ENCODE measurements at places on chromosomes 16 and 17. TPM values are rescaled to one million over a fixed set of nuclear protein-coding genes. Genes with fewer than 3 reads are reported as not detected.
A peak's percentile ranks its signal among the peaks of the same experiment; 100 is the strongest.

GRCh38 chr16:21186326-21186691 is 25.1 kb downstream of the ZP2 start:
- no peak for DNase-seq

DNA sequence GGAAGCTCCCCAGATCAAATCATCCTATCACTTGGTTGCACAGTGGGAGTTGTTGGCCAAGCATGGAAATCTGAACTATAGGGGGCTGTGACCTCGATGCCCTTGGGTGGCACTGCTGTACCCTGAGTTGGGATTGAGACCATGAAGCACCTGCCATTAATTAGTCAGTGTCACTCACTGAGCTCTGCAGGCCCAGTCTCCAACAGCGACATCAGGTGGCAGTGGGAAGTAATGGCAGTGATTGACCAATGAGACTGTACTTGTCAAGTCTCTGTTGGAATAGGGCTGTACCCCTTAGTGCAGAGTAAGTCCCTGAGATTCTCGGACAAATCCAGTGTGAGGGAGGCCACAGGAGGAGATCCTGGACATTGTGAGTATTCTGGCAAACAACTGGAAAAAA is 118.0 kb upstream of the RPL38 start:
- DNase-seq = no peak

DNA sequence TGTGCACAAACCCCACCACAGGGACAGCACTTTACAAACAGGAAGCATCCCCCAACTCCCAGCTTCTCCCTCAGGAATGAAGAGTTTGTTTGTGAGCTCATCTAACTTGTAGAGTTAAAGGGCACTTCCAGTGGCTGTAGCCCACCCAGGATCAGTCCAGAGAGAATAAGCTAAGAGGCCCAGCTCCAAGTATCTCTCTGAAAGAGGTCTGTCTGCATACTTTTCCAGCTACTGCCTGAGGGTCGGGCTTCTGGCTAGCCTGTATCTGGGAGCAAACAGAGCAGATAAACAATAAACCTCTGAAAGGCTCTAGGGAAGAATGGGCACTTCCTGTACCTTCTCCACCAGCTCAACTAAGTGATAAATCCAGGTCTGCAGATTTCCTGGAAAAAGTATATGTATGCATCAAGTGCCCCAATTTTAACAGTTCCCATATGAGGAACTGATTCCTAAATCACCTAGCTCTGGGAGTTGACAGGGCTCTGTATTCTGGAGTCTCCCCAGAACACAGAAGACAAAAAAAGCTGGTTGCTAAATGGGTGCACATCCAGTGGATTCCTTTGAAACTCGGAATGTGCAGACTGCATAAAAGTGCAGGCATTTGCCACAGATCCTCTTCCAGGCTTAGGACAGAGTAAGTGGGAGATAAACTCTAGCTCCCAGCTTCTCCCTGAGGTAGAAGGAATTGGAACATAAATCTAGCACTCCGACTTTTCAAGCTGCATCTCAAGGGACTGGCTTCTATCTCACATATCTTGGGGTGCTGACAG is 37.1 kb upstream of the MYLK3 start:
- no peak for DNase-seq

The CCL17 gene
- total RNA-seq = 18.9 TPM

- DNase-seq = peak; percentile 81
These were observed 8.0 kb downstream of the ALOX12B start for GRCh38 chr17:8079291-8080207.

The CBX2 gene
- 2.0 TPM for total RNA-seq

DNA sequence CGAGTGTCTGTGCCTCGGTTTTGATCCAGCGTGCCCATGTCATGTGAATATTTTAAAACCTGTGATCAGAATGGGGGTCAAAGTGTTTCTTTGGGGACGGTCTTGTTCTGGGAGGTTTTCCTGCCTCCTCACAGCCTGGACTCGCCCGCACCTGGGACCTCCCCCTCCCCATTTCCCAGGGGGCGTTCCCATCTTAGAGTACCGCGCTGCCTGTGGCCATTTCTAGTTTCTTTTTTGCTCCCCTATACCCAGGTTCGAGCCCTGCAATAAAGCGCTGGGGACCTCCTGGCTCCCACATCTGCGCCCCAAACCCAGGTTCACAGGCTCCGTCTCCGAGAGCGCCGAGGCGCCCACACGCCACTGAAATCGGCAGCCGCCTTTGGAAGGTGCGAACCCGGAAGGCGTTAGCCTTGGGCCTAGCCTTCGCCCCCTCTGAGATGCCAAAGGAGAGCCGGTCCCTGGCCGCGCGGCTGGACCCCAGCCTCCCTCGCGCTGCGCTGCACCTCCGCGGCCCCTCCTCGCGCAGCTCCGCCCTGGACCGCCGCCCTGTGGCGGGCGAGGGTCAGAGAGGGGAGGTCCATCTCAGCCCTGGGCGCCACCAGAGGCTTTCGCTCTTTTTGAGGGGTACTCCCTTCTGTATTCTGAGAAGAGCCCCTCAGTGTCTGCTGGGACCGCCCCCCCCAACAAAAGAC is 1.7 kb downstream of the KCNJ12 start:
- no peak for DNase-seq

- no peak for DNase-seq
These were observed 59.4 kb downstream of the MGAT5B start for GRCh38 chr17:76927577-76927976.

- no peak for DNase-seq
These were observed 4.8 kb downstream of the RNF40 start for GRCh38 chr16:30766933-30767284.

- DNase-seq = no peak
These were observed 39.4 kb upstream of the CDH3 start for GRCh38 chr16:68605746-68606145.

DNA sequence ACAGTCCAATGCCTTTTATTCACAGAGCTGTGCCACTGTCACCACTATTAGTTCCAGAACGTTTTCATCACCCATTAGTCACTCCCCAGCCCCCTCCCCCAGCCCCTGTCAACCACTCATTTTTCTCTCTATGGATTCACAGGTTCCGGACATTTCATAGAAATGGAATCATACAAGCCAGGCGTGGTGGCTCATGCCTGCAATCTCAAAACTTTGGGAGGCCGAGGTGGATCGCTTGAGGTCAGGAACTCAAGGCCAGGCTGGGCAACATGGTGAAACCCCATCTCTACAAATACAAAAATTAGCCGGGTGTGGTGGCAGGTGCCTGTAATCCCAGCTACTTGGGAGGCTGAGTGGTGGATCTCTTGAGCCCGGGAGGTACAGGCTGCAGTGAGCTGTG is 759 bp upstream of the PAM16 start:
- no peak for DNase-seq

The MTHFSD gene
- total RNA-seq = 25.0 TPM

DNA sequence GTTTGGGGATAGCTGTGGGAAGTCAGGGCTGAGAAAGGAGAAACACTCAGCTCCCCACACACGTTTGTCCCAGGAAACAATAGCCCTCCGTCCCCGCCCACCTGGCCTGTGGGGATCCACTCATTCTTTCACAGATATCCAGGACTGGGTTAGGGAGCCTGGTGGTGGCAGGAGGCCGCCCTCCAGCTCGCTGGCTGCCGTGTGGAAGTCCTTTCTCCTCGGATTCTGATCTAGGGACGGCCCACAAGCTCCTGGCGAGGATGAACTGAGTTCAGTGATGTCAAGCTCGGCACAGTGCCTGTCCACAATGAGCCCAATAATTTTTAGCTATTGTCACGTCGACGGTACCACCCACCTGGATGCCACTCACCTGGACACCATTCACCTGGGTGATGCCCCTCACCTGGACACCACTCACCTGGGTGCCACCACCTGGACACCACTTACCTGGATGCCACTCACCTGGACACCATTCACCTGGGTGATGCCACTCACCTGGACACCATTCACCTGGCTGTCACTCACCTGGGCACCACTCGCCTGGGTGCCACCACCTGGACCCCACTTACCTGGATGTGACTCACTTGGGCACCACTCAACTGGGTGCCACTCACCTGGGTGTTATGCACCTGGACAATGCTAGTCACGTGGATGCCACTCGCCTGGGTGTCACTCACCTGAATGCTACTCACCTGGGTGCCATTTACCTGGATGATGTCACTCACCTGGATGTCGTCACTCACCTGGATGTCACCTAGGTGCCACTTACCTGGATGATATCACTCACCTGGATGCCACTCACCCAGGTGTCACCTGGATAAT is 172.5 kb upstream of the FOXF1 start:
- no peak for DNase-seq

DNA sequence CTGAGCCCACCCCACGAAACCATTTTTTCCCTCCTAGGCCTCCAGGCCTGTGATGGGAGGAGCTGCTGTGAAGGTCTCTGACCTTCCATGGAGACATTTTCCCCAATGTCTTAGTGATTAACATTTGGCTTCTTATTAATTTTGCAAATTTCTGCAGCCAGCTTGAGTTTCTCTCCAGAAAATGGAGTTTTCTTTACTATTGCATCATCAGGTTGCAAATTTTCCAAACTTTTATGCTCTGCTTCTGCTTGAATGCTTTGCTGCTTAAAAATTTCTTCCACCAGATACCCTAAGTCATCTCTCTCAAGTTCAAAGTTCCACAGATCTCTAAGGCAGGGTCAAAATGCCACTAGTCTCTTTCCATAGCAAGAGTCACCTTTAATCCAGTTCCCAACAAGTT is 12.9 kb upstream of the MYH4 start:
- no peak for DNase-seq

DNA sequence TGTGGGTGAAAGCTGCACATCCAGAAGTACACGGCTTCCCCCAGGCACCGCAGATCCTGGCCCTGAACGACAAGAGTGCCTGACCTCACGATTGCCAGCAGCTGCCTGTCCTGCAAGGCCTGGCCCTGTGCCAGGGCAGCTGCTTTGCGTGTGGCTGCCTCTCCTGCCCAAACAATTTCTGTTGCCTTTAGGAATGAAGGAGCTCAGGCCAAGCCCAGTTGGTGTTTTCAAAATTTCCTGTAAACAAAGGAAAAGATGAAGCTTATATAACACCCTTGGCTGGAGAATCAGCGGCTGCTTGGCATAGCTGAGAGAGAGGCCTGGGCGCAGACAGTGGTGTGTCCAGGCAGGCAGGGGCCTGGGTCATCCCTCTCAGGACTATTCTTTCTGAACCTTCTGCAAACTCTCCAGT is 11.7 kb upstream of the SLC47A2 start:
- DNase-seq = no peak

GRCh38 chr17:65277576-65277975 is 140.4 kb downstream of the RGS9 start:
- DNase-seq = no peak

The DBF4B gene
- total RNA-seq = 15.2 TPM

The ACAP1 gene
- 225 TPM for total RNA-seq

- DNase-seq = no peak
These were observed 71.5 kb downstream of the CRISPLD2 start for GRCh38 chr16:84891149-84891795.

DNA sequence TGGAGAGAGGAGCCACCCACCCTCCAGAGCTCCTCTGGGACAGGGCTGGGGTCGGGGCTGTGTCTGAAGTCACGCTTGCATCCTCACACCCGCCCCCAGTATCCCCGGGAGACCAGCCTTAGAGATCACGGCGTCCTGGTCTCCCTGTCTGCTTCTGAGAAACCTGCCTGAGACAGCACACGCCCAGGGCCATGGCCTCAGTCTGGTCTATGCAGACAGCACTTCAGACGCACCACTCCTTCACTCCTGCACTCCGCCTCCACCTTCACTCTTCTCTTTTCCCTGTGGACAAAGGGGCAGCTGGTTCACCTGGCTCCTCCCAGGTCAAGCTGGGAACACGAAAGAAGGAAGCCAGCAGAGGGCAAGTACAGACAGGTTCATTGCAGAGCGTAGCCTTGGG is 248.0 kb upstream of the GSE1 start:
- DNase-seq = no peak

The OR1A1 gene
- total RNA-seq = not detected

GRCh38 chr16:72927199-72928089 is 120.5 kb downstream of the ZFHX3 start:
- no peak for DNase-seq

- DNase-seq = no peak
These were observed 13.3 kb upstream of the NUDT16L1 start for GRCh38 chr16:4679850-4680636.

DNA sequence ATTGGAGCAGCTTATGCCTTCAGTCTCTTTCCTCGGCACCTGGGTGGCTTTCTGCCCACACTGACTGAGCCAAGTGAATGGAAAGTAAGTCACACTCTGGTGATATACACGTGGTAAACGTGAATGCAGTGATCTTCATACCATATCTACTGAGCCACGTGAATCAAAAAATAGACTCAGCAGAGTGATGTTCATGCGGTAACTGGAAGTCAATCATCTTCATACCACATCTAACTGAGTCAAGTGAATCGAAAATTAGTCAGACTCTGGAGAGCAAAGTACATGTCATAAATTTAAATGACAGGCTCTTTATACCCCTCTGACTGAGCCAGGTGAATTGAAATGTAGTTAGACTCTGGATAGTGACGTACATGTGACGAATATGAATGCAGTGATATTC is 47.1 kb upstream of the ARL4D start:
- no peak for DNase-seq

Measured in CD8-positive, alpha-beta memory T cell (primary cell).